ENCODE measurements at places on chromosomes 12 and 14. TPM values are rescaled to one million over a fixed set of nuclear protein-coding genes. Genes with fewer than 3 reads are reported as not detected.

PRIMA1 gene
- total RNA-seq = not detected

SOAT2 gene
- 0.83 TPM for total RNA-seq

SFSWAP gene
- 87.8 TPM for total RNA-seq

SERPINA12 gene
- not detected for total RNA-seq

CCDC177 gene
- not detected for total RNA-seq

- no peaks in the 10 kb centered on the region for H3K36me3 ChIP-seq
- H3K27me3 ChIP-seq = no peaks in the 10 kb centered on the region
- DNase-seq = no peak
- no peak overlapping the region for H3K4me3 ChIP-seq
Observed at GRCh38 chr12:81224626-81225025, 146.7 kb downstream of the ACSS3 start.

DNA sequence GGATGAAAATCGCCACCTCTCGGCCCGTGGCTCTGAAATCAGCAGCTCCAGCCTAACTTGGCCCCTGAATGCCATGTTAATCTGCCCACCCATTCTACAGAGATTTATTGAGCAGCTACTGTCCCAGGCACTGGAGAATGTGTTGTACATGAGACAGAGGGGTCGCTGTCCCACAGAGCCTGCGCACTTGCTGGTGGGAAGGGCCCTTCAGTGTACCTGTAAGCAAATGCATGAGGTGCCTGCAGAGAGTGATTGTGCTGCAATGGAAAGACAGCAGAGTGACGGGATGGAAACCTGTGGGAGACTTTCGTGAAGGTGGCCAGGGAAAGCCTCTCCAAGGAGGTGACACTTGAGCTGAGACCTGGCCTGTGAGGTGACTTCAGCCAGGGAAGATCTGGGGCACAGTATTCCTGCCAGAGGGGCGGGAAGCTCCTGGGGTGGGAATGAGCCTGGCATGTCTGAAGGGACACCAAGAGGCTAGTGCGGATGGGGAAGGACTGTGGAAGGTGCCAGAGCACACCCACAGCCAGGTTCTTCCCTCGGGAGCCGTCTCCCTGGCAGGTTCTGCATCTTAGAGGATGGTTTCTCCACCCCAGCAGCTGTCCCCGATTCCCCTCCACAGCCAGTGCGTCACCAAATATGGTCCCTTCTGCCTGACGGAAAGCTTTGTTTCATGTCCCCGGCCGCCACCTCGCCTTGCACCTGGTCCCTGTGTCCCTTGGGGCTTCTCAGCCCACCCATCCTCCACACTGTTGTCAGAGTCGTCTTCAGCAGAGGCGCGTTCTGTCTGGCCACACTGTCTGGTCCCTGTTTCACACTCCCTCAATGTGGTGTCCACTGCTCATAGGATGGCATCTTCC is 8.7 kb downstream of the SMIM41 start:
- H3K4me3 ChIP-seq = no peak overlapping the region
- peak overlapping the region; percentile 77 for H3K27ac ChIP-seq
- peaks cover 71% of the 10 kb centered on the region for H3K27me3 ChIP-seq
- peaks cover 7% of the 10 kb centered on the region for H3K4me1 ChIP-seq

- H3K27ac ChIP-seq = no peak overlapping the region
- H3K36me3 ChIP-seq = no peaks in the 10 kb centered on the region
- H3K4me3 ChIP-seq = no peak overlapping the region
- H3K27me3 ChIP-seq = peaks cover 13% of the 10 kb centered on the region
- H3K4me1 ChIP-seq = peaks cover 4% of the 10 kb centered on the region
Observed at GRCh38 chr14:104290058-104290667, 151.8 kb downstream of the KIF26A start.

GRCh38 chr12:12561371-12562015 is 1.2 kb downstream of the DUSP16 start:
- peaks cover 12% of the 10 kb centered on the region for H3K36me3 ChIP-seq
- peak overlapping the region; percentile 91 for H3K4me3 ChIP-seq
- H3K27me3 ChIP-seq = no peaks in the 10 kb centered on the region
- peak; percentile 25 for DNase-seq

GRCh38 chr12:90987520-90987919 is 17.3 kb downstream of the EPYC start:
- H3K36me3 ChIP-seq = peaks cover 3% of the 10 kb centered on the region
- H3K4me3 ChIP-seq = no peak overlapping the region
- DNase-seq = no peak
- H3K27me3 ChIP-seq = peaks cover 16% of the 10 kb centered on the region

DNA sequence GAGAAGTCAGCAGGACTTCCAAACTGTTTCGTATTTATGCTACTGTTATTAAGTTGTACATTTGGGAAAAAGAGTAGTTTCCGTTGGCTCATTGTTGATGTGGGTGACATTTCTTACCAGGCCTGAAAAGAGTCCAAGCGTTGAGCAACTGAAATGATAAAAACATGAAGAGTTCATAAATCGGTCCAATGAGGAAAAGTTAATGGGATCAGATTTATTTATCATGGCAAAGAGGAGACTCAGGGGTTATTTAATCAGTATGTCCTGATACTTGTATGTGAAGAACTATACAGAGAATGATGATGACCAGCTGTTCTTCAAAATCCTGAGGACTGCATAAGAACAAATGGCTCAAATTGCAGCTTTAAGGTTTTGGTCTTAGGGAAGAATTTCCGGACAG is 7.7 kb downstream of the VRK1 start:
- H3K4me1 ChIP-seq = peaks cover 30% of the 10 kb centered on the region

DNA sequence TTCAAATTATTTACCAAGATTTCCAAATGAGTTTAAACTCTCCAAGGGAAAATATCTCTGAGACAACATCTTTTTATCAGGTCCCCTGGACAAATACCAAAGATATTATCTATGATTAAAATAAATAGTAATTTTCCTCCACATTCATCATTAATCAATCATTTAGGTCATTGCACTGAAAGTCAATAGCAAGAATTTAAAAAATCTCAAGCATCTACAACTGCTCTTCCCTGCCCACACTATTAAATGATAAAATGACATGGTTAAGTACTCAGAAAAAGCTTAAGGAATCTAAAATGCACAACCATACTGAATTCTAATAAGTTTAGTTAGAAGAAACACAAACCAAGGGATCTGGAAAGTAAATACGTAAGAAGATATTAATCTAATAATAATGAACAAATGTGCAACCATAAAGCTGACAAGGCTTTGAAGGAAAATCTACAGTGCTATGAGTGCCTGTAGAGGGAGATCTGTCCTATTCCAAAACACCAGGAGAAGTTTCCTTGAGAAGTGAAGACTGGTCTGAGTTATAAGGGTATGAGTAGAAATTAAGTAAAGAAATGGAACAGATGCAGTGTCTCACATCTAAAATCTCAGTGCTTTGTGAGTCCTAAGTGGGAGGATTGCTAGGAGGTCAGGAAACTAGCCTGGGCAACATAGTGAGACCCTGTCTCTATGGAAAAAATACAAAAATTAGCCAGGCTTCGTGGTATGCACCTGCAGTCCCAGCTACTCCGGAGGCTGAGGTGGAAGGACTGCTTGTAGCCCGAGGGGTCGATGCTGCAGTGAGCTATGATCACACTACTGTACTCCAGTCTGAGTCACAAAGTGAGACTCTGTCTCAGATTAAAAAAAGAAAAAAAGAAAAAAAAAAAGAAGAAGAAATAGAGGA is 19.2 kb downstream of the INTS13 start:
- no peaks in the 10 kb centered on the region for H3K4me1 ChIP-seq
- no peak for DNase-seq
- H3K27ac ChIP-seq = peak overlapping the region; percentile 78

DNA sequence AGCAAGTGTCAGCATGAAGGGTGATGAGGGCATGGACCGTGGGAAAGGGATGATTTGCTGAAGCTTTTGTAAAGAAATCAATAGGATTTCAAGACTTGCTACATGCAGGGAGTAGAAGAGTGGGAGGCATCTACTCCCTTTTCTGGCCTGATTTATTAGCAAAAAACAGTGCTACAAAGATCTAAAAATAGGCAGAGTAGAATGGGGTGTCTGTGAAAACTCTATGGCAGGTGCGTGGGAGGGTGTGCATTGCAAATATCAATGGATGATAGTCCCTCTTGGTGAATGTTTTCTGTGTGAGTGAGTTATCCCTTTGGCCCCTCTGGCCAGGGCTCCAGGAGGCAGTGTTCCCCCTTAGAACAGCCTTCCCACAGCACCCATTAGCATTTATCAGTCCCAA is 139.0 kb downstream of the SMOC1 start:
- H3K36me3 ChIP-seq = peaks cover 6% of the 10 kb centered on the region
- peaks cover 13% of the 10 kb centered on the region for H3K4me1 ChIP-seq
- no peak for DNase-seq
- H3K27ac ChIP-seq = no peak overlapping the region

DNA sequence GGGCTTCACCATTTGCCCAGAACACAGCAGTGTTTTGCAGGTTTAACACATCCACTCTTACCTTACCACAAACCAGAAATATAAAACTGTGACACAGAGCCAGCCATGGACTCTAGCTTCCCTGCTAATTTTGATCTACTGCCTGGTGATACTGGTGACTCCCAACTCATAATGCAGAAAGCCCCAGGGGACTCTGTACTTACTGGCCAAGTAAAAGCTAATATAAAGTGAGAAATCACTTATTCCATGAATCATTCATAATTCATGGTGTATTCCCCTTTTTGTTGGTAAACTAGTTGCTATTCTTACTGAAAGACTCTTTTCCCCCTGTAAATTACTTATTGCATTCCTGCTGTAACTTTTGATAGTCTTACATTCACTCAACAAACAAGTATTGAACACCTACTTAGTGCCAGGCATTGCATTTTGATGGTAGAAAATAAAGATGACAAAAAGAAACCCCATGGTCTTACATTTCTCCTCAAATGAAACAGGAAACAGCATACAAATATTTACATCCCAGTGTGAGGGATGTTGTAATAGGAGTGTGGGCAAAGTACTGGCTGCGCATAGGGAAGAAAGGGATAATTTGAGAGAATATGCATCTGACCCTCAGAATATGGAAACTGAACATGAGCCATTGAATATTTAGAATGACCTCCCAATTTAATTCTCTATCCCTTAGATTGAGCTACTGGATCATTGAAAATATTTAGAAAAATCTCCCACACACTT is 279.6 kb downstream of the PDZRN4 start:
- no peaks in the 10 kb centered on the region for H3K4me1 ChIP-seq
- no peaks in the 10 kb centered on the region for H3K36me3 ChIP-seq
- no peak overlapping the region for H3K4me3 ChIP-seq
- H3K27me3 ChIP-seq = peaks cover 13% of the 10 kb centered on the region
- no peak for DNase-seq

DNA sequence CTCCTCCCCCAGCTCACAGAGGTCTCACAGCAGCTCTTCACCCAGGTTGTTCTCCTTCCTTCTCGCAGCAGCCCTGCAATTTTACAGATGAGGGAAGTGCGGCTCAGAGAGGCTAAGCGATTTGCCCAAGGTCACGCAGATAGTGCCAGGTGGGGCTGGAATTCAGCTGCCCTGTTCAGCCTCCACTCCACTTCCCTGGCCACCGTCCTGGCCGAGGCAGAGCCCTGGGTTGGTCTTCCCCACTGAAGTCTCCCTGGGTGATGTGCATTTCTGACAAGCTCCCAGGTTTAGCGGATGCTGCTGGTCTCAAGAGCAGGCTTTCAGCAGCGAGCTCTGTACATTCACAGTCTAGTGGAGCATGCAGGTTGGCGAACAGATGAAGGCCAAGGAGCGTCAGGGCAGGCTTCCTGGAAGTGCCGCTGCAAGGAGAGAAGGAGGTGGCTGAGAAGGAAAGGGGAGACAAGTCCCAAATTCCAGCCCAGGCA is 28.9 kb upstream of the EML1 start:
- no peak for DNase-seq
- no peaks in the 10 kb centered on the region for H3K4me1 ChIP-seq
- no peaks in the 10 kb centered on the region for H3K36me3 ChIP-seq
- H3K4me3 ChIP-seq = no peak overlapping the region

DNA sequence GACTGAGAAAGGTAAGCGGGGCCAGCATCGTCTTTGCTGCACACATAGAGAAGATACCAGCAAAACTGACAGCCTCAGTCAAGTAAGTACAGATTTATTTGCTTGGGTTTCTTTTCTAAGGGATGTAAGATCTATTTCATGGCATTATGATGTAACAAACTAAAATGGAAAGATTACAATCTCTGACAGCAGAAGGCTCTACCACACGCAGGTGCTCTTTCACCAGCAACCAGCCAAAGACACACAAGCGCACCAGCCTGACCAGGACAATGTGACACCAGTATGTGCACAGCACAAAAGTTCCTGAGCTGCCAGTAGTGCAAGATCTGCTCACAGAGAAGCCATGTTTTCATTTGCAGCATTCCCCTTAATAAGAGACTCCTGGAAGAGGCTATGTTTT is 311.1 kb downstream of the MED13L start:
- H3K27me3 ChIP-seq = no peaks in the 10 kb centered on the region
- H3K4me1 ChIP-seq = peaks cover 17% of the 10 kb centered on the region
- no peak for DNase-seq
- H3K27ac ChIP-seq = no peak overlapping the region
- peaks cover 13% of the 10 kb centered on the region for H3K36me3 ChIP-seq

All from T-helper 17 cell (primary cell).